Hippocampal formation (tissue), 2 donors: ENCODE measurements at places on chromosomes 5 and 9.

GRCh38 chr5:132102101-132102701 is 28.6 kb downstream of the CSF2 start:
- no peak for DNase-seq

DNA sequence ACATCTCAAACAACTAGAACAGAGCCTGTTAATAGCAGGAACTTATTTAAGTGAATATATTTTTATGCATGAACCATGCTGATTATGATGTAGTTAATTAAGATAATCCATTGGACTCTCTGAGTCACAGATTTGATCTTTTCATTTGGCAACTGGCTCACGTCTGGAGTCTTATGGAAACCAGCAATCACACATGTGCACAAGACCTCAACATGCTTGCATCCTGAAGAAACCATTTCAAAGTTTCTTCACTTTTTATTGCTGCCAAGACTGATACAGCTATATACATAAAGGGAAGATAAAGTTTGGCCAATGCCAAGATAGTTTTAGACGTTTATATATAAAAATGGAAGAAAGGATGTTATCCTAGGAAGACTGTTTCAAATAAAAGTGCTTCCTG is 13.3 kb upstream of the C9 start:
- no peak for DNase-seq

GRCh38 chr5:150431574-150431973 is 18.0 kb downstream of the RPS14 start:
- DNase-seq: no peak

DNA sequence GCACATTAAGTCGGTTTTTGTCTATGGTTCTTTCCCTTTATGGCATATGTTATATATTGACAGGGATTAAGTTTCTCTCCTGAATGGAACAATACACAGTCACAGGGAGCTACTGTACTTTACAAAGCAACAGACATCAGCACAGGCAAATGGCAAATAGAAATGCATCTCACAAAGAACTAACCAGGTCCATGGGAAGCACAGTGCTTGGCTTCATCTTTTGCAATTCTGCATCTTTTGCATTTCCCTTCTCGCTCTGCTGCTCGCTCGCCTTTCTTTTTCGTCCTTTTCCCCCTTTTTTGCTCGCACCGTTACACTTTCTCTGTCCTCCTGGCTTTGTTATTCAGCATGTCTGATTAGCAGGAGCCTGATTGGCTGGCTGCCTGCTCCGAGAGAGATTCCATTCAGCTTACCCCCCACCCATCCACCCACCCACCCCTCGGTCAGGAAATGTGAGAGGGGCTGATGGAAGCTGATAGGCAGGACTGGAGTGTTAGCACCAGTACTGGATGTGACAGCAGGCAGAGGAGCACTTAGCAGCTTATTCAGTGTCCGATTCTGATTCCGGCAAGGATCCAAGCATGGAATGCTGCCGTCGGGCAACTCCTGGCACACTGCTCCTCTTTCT is at the start of gene ADAMTSL1:
Gene ADAMTSL1 (plus strand): TSS at position 502 of the 628 bp plus-strand sequence. CDS start 80 bp downstream, at position 582.
- DNase-seq: peak; percentile 2

GRCh38 chr5:122985954-122986721 is 50.4 kb downstream of the PPIC start:
- no peak for DNase-seq

DNA sequence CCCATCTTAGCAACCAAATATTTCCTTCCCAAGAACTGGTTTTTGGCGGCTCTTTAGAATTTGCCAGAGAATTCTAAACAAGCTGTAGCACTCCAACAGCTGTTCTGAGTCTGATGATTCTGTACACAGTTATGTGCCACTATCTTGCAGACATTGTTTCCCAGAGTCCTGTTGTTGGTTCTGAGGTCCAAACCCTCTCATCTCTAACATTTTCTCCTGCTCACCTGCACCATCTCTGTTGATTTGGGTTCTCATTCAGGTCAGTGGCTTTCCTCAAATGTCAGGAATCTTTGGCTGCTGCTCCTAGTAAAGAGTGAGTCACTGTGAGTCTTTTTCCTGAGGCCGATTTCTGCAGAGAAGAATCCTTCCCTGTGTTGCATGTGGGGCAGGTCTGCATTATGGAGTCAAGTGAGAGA is 50.0 kb downstream of the CAMSAP1 start:
- no peak for DNase-seq

DNA sequence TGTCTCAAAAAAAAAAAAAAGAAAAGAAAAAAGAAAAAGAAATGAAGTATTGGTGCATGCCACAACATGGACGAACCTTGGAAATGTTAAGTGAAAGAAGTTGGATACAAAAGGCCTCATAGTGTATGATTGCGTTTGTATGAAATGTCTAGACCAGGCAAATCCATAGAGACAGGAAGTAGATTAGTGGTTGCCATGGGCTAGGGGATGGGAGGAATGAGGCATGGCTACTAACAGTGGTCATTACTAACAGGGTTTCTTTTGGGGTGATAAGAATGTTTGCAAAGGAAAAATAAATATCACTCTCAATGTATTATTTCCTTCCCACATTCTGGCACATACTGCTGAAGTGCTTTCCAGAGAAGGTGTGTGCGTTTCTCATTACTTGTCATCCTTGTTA is 44.1 kb downstream of the UGCG start:
- no peak for DNase-seq

GRCh38 chr5:44769877-44770209 is 38.9 kb upstream of the MRPS30 start:
- no peak for DNase-seq

DNA sequence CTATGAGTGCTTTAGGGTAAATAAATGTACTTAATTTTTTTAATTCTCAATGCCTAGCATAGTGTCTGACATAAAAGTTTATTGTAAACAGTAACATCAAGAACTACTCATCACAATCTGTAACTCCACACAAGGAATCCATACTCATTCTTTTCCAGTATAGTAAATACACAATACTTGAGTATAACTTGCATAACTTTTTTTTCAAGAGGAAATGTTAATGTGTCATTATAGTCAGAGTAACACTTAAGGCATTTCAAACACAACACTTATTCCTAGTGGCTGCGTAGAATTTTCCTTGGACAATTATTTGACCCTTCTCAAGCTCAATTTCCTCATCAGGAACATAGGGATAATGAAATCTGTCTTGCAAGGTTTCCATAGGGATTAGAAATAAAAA is 584.3 kb downstream of the CAAP1 start:
- DNase-seq: no peak

DNA sequence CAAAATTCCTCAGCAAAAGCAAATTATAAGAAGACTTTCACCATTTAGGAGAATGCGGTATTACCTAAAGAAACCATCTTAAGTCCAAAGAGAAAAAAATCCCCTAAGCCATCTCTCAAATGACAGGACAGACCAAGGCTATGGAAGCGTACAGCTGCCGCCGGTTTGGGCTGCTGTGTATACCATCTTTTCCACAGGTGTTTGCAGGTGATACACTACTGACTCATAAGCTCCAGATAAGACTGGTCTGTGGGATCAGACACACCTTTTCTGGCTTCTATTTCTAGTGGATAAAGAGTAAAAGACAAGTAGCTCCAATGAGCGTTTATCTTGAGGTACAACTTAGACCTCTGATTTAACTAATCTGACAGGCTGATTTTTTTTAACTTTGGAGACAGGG is 7.7 kb downstream of the CDKN2AIPNL start:
- DNase-seq: no peak

DNA sequence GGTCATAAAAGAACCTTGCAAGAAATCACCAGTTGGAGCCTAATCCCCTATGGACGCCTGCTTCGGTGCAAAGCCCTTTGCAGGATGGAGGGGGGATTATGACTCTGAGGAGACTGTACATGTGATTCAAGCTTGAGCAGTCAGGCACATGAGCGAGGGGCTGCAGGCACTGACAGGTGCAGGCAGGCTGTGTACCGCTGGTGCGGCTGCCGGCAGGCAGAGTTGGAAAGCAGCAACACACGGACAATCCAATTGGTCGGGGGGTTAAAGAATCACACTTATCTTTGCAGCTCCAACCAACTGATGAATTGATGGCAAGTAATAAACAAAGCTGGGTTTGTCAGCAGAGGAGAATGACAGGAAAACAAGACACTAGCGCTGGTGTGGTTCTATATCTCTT is 5.7 kb downstream of the WHRN start:
- peak; percentile 73 for DNase-seq

DNA sequence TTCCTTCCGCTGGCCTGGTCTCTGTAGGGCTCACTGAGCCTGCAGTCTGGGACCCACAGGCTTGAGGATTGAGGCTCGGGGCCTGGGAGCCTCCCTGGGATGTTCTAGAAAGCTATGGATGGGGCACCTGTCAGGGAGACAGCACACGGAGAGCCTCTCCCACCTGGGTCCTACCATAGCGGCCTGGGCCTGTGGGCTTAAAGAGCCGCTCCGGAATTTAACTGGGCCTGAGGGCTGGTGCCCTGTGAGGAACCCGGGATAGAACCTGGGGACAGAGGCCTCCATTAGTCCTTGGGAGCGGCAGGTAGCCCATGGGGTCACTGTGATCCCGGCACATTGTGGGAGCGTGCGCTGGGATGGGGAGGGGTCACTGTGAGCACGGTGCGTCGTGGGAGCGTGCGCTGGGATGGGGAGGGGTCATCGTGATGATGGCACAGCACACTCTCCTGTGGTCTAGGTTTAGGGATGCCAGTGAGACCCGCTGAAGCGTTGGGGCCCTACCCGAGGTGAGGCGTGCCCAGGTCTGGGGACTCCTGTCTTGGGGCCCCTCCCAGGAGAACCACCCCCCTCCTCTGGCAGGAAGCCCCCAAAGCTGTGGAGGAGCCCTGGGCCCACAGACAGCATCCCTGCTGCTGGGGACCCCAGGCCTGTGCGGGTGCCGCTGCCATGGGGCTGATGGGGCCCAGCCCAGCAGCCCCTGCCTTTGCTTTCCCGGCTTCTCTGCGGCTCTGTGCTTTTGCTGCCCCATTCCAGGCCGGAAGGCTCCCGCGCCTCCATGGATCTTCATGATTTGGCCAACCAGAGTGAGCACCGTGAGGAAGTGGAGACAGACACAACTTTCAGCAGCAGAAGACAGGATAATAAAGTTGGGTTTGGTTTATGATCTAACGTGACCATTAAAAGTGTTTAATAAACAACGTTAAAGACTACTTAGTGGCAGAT is 3.4 kb upstream of the CEP72 start:
- no peak for DNase-seq

- no peak for DNase-seq
Measured at GRCh38 chr9:91100878-91101450, 260.8 kb downstream of the AUH start.

- no peak for DNase-seq
Measured at GRCh38 chr5:119814655-119815054, 185.3 kb downstream of the FAM170A start.
